ENCODE measurements at places on chromosomes 2 and 18. TPM values are rescaled to one million over a fixed set of nuclear protein-coding genes. Genes with fewer than 3 reads are reported as not detected.

GREB1 gene
- 2.1 TPM for total RNA-seq

QPCT gene
- total RNA-seq, result 14.3 TPM

HES6 gene
- 13.2 TPM for total RNA-seq

DNER gene
- total RNA-seq, result 0.42 TPM

SCN3A gene
- not detected for total RNA-seq

MPV17 gene
- 37.2 TPM for total RNA-seq

OTOF gene
- not detected for total RNA-seq

DPP4 gene
- total RNA-seq, result 7.8 TPM

AQP12A gene
- not detected for total RNA-seq

LRATD1 gene
- total RNA-seq, result 8.2 TPM

ANKRD12 gene
- 19.8 TPM for total RNA-seq

ABHD1 gene
- total RNA-seq, result 0.17 TPM

EFHD1 gene
- 2.0 TPM for total RNA-seq

EHD3 gene
- total RNA-seq, result 53.3 TPM

ITGB6 gene
- total RNA-seq, result 461 TPM

SLC4A3 gene
- 23.9 TPM for total RNA-seq

OR6B2 gene
- not detected for total RNA-seq

NAT8 gene
- not detected for total RNA-seq

SH3RF3 gene
- total RNA-seq, result 0.33 TPM

COQ10B gene
- 23.9 TPM for total RNA-seq

All from mammary epithelial cell (primary cell).